ENCODE measurements at places on chromosomes 4 and X.
A peak's percentile ranks its signal among the peaks of the same experiment; 100 is the strongest.

GRCh38 chrX:79140731-79141130, 3.8 kb upstream of the GPR174 start:
- DNase-seq: no peak

DNA sequence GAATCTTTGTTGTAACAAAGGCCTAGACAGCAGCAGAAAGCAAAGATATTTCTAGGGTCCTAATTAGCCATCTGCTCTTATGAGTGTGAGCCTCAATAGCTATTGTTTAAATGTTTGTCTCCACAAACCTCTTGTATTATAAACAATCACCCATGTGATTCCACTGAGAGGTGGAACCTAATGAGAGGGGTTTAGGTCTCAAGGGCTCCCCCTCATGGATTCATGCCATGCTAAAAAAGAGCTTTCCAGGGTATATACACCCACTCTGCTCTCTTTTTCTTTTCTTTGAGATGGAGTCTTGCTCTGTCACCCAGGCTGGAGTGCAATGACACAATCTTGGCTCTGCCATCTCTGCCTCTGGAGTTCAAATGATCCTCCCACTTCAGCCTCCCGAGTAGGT, 42.1 kb downstream of the TRIM61 start:
- DNase-seq: no peak

GRCh38 chrX:13840121-13840520, 23.2 kb upstream of the GPM6B start:
- DNase-seq: no peak

DNA sequence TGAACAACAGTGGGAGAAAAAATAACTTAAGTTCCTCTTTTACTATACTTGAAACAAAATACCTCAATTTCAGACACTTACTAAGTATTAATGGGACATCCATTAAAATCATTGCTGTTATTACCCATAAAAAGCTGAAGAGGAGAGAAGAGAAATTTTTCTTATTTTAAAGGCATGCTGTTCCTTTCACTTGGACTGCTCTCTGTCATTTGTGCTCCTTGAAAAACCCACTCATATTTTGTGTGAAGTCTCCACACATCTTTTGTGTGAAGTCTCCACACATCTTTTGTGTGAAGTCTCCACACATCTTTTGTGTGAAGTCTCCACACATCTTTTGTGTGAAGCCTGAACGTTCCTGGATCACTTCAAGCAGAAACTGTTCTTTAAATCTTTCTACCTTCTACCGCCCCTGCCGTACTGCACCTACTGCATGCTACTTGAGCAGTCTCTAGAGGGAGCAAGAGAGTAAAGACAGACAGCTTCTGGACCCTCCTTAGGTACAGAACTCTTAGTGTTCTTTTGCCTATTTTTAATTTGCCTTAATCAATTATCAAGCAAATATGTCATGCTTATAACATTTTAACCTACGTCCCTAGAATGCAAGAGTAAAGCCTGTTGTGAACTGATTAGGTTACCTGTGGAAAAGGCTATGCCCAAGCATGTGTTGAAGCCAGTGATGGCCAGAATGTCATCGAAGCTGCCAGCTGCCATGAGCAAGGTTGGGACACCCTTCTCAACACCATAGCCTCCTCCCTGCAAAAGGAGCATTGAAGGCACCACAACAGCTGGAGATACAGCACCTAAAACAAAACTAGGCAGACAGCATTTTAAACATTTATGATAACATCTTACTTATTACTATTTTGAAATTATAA, 27.1 kb upstream of the SLC9B1 start:
- peak; percentile 41 for DNase-seq

DNA sequence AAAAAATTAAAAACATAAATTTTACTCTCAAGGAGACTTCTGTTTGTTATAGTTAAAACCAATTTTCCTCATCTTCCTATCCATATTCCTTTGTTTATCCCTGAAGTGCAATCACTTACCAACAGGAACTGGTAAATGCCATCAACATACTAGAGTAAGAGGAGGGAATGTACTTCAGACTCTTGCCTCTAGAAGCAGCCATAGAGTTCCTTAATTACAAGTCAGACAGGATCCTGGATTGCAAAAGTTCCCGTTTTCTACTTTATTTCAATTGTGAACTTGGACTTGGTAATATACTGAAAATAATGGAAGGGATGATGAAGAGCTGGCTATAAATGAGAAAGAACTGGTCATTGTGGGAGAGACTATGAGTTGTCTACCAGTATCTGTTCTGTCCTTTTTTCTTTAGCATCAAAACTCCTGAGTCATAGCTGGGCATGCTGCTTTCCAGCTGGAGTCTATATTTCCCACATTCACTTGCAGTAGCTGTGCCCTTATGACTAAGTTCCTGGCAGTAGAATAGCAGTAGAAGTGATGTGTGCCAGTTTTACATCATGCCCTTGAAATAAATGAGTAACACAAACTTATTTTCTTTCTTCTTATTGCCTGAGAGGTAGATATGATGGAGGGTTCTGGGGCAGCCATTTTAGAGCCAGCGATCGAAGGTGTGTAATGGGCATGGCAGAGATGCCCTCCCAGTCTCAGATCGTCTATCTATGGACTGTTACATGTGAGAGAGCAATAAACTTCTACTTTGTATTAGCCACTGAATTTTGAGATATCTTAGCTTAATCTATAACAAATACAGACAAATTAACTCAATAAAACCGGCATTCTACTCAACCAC, 26.8 kb upstream of the SPARCL1 start:
- peak; percentile 46 for DNase-seq

DNA sequence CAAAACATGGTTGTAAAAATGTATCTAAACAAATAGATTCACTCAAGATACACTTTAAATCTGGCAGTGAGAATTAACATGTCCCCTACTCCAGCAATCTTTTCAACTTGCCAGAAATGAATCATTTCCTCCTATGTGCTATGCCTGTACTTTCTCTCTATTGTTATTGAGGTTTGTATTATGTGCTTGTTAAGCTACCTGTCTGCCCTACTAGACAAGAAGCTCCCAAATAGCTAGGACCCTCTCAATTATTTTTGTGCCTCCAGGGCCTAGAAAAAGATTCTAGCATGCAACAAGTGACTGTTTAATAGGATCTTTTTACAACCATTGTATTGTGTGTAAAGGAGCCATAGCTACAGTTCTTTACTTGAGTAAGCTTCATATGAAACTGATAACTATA, 3.5 kb upstream of the SAP30 start:
- peak; percentile 6 for DNase-seq

- DNase-seq: no peak
Measured at GRCh38 chr4:148632476-148632875, 190.3 kb upstream of the NR3C2 start.

DNA sequence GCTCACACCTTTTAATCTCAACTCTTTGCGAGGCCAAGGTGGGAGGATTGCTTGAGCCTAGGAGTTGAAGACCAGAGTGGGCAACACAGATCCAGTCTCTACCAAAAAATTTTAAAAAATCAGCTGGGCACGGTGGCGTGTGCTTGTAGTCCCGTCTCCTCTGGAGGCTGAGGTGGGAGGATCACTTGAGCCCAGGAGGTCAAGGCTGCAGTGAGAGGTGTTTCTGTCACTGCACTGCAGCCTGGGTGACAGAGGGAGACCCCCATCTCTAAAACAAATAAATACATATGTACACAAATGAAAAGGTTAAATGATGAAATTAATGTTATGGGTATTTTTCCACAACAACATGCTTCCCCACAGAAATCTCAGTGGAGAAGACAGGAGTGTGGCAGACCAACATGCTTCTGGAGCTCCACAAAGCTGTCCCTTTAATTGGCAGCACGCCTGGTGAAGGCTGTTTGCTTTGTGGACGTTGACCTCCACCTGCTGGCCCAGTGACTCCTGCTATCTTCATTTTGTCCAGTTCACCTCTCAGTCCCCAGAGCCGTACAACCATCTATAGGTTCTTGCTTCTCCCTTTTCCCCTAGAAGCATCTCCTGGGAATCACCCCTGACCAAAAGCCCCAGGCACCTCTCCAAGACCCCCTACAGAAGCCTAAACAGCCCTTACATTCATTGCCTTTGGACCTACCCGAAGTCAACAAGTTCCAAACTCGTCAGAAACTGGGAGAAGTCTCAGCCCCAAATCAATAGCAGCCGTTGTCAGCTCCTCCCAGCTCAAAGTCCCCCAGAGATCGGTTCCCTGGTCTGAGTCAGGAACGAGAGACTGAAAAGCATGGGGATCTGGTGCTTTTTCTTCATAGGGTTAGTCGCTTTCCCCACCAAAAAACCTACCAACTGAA, 36.4 kb upstream of the CD99 start:
- no peak for DNase-seq

- DNase-seq: no peak
Measured at GRCh38 chr4:83581411-83582288, 45.7 kb downstream of the GPAT3 start.

DNA sequence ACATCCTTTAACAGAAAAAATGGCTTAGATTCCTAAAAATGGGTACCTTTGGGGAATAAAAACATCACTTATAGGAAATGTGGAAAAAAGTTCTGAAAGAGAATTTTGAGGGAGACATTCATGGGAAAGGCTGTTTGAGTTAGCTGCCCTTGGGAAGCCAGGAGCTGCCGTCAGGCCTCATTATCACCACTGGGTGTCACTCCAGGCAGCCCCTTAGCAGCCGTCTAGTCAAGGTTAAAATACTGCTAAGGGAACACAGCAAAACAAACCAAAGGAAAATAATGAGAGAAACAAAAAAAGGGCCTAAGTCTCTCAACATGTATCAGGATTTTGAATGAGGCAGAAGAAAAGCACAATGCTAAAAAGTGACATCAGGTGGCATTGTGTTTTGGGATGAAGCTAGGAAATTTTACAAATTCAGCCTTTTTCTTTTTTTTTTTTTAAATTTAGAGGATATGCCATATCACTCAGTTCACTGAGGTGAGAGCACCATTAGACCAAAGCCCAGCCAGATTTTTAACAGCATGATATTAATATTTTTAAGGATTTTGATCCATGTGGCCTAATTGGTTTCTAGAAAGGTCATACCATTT, 235.3 kb downstream of the GPAT3 start:
- DNase-seq: peak; percentile 56

DNA sequence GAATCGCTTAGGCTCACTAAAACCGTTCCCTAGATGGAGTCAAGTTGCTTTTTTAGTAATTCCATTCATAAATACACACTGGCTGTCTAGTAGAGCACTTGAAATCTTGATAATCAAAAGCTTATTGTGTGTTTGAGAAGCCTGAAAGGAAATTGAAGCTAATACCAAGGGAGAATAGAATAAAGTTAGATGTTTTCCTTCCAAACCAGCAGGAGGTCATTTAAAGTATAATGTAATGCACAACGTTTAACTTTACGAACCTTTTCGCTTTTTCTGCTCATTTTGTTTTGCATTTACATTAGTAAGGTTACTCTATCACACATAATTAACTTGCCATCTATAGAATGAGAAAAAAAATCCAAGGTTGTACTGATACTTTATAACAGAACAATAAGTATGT, 440.9 kb downstream of the NKX6-1 start:
- DNase-seq: no peak

- no peak for DNase-seq
Measured at GRCh38 chr4:80070880-80071603, 2.0 kb downstream of the ANTXR2 start.

GRCh38 chr4:119794681-119795080, 166.1 kb upstream of the PDE5A start:
- no peak for DNase-seq

DNA sequence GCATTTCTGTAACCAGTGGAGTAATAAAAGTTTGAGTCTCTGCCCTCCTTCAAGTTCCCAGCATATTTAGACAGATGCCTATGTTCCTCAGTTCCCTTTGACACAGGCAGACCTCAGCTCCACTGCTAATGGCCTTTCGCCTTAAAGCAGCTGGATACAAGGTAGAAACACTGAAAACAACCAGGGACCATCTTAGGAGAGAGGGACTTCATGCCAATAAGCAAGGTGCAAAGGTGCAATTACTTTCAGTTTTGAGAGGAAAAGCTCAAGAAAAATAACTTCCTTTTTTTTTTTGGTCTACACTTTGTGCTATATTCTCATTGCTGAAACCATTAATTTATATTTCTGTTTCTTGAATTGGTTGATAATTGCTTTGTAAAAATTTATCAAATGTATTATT, 781.9 kb upstream of the GALNTL6 start:
- no peak for DNase-seq

DNA sequence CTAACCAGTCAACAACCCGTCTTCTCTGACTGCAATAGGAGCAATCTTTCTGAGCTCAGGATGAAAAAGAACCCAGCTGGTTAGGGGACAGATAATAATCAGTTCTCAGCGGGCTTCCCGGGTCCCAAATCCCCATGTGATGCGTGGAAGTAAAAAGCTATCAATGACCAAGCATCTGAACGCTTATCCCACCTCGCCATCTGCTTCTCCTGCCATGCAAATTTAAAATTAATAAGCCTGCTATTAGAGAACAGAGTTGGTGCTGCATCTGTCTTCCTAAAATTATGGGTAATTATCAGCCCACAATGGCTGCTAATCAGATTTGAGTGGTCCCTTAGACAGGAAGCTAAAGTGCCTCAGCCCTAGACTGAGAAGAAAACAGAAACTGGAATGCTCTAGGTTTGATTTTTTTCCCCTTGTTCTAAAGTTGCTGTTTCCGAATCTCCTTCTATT, 37.5 kb downstream of the AFAP1 start:
- no peak for DNase-seq

DNA sequence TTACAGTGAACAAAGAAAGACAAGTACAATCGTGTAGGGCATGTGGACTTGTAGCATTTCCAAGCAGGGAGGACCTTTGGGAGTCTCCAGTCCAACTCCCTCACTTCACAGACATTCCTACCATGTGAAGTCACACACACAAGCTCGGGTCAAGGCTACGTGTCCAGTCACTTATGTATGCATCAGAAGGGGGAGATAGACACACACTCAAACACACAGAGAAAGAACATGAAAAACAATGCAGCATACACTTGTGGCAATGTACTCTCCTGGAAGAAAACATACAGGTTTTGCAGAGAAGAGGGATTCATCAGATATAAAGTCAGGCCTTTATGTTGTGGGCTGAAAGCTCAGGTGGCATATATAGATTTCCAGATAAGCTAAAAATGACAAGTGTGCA, 136.1 kb upstream of the MID1 start:
- DNase-seq: peak; percentile 90

GRCh38 chr4:74316397-74316796, 8.1 kb downstream of the EPGN start:
- peak; percentile 30 for DNase-seq

DNA sequence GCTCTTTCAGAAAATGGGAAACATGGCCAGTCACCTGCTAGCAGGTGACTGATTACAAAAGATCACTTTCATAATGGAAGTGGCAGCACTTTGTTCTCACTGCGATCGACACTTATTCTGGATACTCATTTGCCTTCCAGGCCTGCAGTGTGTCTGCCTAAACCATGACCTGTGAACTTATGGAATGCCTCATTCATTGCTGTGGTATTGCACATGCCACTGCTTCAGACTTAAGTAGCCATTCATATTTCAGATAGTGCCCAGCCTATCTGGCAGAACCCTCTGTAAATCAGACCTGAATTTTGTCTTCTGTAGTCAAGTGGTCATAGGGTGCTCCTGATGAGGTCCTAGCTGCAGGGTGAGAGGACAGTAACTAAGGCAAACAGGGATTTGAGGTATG, 23.3 kb upstream of the MGST2 start:
- DNase-seq: peak; percentile 56

GRCh38 chr4:168614281-168615057, 117.6 kb downstream of the PALLD start:
- peak; percentile 52 for DNase-seq

- DNase-seq: no peak
Measured at GRCh38 chr4:151922306-151922705, 161.5 kb upstream of the GATB start.
